Breast epithelium (tissue), 4 donors: ENCODE measurements at places on chromosomes 16 and 17.

DNA sequence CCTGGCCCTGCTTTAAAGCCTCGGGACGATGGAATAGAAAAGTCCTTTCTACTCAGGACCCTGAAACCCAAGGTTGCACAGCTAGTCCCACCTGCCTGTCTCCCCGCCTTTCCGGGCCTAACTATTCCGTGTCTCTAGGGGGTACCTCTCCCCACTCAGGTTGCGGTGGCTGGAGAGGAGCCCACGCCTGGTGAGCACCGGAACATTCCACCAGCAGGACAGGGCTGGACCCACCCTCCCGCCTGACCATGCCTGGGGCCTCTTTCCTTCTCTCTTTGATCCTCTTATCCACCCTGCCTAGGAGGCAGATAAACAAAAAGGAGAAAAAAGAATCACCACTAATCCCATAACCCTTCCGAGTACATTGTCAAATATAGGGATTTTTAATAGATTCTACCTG, 10.9 kb downstream of the LLGL2 start:
- DNase-seq = no peak

- DNase-seq = peak; percentile 59
Observed at GRCh38 chr16:85395913-85396878, 216.9 kb upstream of the GSE1 start.

GRCh38 chr17:33116021-33116551, 124.4 kb downstream of the SPACA3 start:
- DNase-seq = no peak

DNA sequence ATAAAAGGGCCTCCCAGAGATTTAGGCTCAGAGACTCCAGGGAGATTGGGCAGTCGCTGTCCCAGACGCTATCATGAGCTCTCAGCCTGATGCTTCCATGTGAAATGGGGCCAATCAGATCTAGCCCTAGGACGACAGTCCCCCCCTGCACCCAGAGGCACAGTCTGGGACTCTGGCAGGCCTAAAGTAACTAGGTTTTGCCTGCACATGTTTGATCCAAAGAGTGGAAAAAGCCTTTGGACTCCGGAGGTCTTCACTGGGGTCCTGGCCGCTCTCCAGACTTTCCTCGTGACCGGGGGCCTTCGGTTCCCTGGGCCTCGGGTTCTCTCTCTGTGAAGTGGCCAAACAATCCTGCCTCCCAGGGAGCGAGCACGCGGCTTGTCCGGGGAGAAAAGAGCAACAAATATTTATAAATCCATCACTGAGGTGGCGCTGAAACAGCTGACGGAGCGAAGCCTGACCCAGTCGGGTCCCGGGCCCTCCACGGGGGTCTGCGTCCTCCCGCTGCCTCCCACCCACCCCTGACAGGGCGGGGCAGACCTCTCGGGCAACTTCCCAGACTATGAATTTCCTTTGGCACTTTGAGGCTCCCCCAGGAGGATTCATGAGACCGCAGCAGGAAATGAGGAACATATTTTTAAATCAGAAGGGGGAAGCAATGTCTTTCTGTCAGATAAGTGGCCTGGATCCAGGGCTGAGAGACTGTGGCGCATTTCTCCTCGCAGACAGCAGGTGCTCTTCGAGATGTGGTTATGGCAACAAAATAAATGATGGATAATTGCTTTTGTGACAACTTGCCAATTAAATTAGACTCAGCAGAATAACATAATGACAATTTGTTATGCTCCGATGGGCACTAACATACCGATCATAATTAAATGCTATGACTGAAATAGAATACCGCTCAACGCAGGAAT, 38.9 kb downstream of the MRPS23 start:
- DNase-seq = peak; percentile 23

DNA sequence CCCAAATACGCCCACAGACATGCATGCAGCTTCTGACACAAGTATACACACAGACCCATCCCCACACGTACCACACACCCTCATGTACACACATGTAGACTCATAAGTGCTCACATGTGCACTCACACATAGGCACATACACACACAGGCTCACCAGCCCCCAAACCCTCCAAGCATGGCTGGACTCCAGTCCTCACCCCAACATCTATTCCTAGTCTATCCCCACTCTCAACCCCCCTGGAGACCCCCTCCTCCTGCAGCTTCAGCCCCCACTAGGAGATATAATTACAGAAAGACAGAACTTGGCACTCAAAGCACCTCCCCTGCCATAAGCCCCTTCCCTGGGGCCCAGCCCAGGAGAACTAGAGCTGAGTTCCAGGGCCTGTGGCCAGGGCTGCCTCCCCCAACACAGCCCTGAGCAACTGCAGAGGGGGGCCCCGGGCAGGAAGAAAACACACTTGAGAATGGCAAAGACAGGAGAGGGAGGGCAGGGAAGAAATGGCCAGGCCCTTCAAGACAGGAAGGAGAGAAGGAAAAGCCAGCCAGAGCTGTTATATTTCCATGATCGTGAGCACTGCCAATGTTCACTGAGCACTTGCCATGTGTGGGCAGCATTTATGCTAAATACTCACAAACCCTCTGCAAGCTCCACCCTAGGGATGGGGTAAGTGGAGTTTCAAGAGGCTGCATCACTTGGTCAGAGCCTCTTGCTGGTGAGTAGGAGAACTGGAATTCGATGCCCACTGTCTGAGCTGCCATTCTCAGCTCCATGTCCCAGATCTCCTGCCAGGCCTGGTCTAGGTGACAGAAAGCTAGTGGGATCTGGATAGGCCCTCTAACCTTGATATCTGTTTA, 224.5 kb downstream of the ZNF423 start:
- DNase-seq = no peak

- no peak for DNase-seq
Observed at GRCh38 chr17:69176457-69176795, 34.7 kb upstream of the ABCA6 start.

DNA sequence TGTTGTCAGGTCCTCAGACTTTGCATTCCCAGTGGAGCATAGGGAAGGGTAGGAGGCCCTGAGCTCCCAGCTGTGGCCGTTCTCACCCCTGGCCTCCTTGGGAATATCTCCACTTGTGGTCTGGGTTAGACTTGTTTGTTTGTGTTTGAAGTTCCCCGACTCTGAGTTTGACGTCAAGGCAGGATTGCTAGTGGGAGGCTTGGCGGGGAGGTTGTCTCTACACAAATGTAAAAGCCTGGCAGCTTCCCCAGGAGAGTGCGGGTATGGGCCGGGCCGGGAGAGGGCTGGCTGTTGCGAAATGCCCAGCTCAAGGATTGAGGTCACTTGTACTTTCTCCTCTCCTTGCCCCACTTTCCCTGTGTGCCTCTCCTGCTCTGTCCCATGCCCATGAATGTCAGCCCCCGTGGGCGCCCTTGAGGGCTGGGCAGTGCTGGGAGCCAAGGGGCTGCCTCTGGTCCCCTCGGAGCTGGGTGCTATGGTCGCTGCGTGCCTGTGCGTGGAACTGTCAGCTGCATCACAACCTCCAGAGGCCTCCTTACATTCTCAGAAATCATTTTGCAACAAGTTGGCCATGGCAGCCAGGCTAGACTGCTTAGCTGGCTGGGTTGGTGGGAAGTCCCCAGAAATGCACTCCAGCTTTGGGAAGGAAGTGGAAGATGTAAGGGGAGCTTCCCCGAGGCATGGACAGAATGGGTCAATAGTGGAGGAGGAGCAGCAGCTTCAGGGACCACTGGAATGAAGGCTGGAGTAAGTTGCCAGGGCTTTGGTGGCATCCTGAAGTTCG, 84.3 kb downstream of the KSR1 start:
- peak; percentile 75 for DNase-seq

- no peak for DNase-seq
Observed at GRCh38 chr16:58488531-58488930, 11.4 kb upstream of the NDRG4 start.

- DNase-seq = no peak
Observed at GRCh38 chr17:9890124-9890523, 14.9 kb downstream of the RCVRN start.

DNA sequence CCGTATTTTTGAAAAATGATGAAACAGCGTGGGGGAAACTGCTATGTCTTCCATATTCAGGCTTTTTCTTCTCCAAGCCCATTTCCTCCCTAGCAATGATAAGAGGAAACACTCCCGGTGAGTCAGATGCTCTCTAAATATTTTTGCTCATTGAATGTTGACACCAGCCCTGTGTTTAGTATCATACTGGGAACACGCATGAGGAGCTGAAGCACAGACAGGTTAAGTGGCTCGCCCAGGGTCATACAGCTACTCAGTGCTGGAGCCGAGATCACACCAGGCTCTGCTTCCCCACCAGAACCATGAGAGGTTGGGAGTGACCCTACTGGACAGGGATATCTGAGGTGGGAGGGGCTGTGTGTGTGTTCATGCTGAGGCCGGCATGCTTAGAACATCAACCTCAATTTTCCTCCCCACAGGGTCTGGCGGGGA, 37.8 kb upstream of the ADGRG1 start:
- DNase-seq = no peak

DNA sequence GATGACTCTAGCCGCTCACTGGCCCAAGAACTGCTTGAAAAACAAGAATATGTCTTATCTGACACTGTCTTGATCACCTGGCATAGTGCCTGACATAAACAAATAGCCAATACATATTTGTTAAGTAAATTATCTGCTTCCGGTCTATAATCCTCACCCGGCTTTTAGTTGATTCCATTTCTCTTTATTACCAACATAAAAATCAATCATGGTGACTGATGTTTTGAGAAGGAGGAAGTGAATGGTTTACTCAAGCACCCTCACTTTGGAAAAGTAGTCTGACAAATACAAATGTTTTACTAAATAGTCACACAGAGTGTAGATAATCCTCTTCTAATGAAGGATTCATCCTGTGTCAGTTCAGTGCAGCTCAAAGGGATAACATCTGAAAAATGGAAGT, 47.0 kb downstream of the SKAP1 start:
- DNase-seq = no peak

- DNase-seq = no peak
Observed at GRCh38 chr17:38421171-38421841, 7.0 kb upstream of the ARHGAP23 start.

DNA sequence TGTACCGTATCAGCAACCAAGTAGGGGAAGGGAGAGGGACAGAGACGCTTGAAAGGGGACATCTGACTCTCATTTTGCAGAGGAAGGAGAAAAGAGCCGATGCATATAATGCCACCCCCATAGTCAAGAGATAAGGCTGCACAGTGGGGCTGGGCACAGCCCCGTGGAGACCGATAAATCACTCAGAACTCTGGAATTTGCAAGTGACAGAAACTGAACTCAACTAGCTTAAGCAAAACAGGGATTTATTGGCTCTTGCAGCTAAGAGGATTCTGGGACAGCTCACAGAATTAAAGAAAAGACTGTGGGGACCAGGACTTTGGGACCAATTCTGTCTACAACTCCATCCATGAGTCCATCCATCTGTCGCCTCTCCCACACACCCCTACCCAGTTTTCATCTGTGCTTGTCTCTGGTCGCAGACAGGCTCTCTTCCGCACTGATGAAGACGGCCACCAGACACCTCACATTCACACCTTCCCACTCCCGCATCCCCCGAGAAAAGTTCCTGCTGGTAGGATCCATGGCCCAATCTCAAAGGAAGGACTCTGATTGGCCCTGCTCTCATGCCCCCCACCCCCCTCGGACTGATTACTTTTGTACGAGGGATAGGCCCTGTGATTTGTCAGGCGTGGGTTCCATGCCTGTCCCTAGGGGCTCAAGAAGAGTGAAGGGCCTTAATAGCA, 105.9 kb upstream of the RPL38 start:
- no peak for DNase-seq

- no peak for DNase-seq
Observed at GRCh38 chr17:265718-266117, 84.3 kb upstream of the DOC2B start.

- DNase-seq = no peak
Observed at GRCh38 chr17:40432864-40433528, 10.3 kb upstream of the IGFBP4 start.
